Activated CD4-positive, alpha-beta T cell treated with anti-CD3 and anti-CD28 coated beads for 1 hour (primary cell): ENCODE measurements at places on chromosomes 1 and 21.
A peak's percentile ranks its signal among the peaks of the same experiment; 100 is the strongest.

DNA sequence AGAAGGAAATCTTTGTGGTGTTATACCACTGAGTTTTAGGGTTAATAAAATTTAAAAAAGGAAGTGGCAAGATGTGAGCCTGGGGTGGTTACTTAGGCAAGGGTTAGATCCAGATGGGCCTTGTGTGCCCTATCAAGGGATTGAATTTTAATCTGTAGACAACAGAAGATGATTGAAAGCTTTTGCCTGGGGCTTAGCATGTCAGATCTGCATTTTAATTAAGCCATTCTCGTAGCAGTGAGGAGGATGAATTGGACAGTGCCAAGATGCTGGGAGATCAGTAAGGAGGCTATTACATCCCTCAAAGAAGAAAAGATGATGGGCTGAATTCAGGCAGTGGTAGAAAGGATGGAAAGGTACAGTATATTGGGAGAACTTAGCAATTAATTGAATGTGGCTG is 42.3 kb downstream of the HMGB4 start:
- no peak for DNase-seq

GRCh38 chr1:66617362-66618184 is 83.6 kb downstream of the SGIP1 start:
- DNase-seq, result no peak

DNA sequence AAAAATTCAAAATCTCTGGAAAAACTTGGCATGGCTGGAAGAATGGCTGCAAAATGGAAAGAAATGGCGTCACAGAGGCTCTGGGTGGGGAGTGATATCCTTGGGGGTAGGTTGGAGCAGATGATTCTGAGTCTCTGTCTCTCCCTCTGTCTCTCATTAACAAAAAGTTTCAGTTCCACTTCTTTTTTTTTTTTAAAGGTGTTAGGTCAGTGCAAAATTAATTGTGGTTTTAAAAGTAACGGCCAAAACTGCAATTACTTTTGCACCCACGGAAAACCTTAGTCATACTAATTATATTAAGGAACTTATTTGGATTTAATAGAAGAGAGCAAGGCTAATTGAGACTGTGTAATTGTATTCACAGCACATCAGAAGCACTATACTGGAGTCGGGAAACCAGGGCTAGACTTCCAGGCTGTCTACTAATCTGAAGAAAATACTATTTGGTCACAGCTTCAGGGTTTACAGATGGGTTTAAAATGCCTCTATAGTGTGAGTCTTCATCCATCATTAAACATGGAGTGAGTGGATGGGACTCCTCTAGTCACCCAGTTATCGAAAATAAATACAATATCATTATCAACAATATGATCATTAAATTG is 289.1 kb upstream of the PLD5 start:
- no peak for DNase-seq

DNA sequence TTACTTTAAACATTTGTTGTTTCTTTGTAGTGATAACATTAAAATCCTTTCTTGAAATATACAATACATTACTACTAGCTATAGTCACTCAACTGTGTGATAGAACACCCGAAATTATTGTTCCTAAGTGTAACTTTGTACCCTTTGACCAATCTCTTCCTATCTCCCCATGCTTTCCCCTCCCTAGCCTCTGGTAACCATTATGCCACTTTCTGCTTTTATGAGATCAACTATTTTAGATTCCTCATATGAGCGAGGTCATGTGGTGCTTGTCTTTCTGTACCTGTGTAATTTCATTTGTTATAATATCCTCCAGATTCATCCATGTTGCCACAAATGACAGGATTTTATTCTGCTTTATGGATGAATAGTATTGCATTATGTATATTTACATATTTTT is 629.0 kb downstream of the USP25 start:
- no peak for DNase-seq

DNA sequence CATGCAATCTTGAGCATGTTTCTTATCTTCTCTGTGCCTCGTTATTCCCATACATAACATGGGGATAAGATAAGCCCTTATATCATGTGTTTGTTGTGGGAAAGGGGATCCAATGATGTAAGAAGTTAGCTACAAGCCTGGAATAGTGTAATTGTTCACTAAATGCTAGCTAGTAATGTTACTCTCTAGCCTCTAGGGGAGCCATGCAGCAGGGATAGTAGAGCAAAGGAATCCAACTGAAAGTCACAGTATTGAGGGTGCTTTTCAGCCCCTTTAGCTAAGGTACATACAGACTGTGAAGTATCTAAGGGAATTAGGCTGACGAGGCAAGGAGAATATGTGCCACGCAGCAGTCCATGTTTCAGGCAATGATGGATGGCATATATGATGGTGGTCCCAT is 46.9 kb downstream of the IL23R start:
- no peak for DNase-seq

DNA sequence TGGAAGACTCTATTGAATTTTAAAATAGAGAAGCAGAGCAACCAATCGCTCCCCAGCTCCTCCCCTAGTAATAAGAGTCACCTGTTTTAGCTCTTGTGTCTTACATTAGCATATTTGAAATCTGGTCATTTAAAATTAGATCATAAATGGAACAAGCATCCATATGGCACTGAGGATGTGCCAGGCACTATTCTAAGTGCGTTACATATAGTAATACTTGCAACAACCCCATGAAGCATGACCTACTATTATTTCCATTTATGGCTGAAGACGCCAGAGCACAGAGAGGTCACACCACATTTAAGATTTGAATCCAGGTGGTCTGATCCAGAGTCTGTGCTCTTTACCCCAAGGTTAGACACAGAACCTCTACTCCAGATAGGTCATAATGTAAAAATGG is 82.0 kb upstream of the HIVEP3 start:
- DNase-seq, result no peak

GRCh38 chr21:39387461-39388037 is 38.7 kb upstream of the HMGN1 start:
- peak; percentile 87 for DNase-seq

DNA sequence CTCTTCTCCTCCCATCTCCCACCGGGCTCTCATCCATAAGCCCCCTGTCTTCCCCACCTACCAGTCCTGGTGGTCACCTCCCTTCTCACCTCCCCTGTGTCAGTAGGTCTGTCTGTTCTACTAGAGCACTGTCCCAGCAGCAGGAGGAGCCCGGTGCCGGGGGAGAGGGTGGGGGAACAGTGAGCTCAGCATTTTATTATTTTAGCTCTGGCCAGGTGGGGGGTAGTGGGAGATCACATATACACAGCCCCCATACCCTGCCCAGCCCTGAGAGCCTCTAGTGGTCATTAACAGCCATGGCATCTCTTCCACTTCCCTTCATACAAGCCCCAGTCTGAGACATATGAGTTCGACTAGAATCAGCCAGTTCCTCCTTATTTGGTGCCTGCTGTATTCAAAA is at the start of gene TMOD4:
Gene TMOD4, minus strand, starts transcription at position 119 of the 400 bp plus-strand sequence. CDS start 1,106 bp downstream, outside the sequence.
- DNase-seq, result no peak

- no peak for DNase-seq
Observed at GRCh38 chr21:41611966-41612606, 104.1 kb upstream of the TMPRSS2 start.
